ENCODE measurements at places on chromosomes 12 and 14.

GRCh38 chr12:50739611-50740010 lies 24.3 kb upstream of the ATF1 start:
- no peak for DNase-seq

DNA sequence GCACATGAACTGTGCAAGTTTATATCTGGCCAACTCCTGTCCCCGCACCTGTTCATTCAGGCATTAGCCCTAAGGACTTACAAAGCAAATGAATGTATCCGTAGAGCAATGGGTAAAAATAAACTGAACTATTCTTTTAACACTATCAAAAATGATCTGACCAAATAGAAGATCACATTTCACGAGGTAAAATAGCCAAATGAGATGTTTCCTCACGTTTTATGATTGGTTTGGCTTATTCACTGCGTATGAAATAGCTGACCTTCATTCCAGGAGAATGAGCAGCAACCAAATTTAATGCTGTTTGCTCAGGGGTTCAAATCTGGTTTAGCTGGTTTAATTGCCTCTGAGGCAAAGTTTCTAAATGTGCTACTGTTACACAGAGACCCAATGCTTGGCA lies 216.0 kb upstream of the EEA1 start:
- no peak for DNase-seq

DNA sequence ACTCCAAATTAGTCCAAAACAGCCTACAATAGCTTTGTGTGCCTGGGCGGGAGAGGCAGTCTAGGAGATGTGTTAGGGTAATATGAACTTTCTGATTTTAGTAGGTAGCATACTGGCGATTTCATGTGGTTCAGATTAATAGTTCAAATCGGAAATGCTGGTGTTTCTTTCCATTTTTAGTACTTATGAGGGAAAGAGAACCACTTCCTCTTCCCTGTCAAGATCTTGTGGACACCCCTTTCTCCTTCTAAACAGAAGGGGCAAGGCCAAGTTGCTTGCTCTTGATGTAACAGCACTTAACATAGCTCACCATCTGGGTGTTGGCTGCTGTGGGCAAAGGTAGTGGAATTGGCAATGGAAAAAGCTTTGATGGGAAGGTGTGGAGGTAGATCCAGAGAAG lies 32.2 kb upstream of the IGF1 start:
- no peak for DNase-seq

- DNase-seq: no peak
These were observed 12.6 kb upstream of the CFAP251 start for GRCh38 chr12:121905746-121906145.

- DNase-seq: no peak
These were observed 186.6 kb downstream of the CACNA1C start for GRCh38 chr12:2239381-2239871.

- no peak for DNase-seq
These were observed 36.4 kb downstream of the TESPA1 start for GRCh38 chr12:54948171-54948570.

- no peak for DNase-seq
These were observed 33.5 kb upstream of the KCNA5 start for GRCh38 chr12:5010151-5010550.

DNA sequence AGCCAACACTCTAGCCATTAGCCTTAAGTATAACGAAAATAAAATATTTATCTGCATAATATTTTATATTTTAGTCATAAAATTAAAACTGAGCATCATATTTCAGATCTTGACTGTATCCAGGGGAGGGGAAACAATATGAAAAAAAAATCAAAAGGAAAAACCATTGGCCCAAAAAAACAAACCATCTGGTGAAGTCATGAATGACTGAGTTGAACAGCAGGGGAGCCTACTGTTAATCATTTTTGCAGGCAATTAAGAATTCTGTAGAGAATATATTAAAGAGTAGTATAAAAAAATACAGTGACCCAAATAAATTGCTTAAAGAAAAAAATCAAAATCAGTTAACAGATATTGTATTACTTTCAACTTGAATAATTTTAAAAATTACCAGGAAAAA lies 224.8 kb downstream of the C12orf50 start:
- DNase-seq: no peak
